ENCODE measurements at places on chromosomes 3 and 15.

DNA sequence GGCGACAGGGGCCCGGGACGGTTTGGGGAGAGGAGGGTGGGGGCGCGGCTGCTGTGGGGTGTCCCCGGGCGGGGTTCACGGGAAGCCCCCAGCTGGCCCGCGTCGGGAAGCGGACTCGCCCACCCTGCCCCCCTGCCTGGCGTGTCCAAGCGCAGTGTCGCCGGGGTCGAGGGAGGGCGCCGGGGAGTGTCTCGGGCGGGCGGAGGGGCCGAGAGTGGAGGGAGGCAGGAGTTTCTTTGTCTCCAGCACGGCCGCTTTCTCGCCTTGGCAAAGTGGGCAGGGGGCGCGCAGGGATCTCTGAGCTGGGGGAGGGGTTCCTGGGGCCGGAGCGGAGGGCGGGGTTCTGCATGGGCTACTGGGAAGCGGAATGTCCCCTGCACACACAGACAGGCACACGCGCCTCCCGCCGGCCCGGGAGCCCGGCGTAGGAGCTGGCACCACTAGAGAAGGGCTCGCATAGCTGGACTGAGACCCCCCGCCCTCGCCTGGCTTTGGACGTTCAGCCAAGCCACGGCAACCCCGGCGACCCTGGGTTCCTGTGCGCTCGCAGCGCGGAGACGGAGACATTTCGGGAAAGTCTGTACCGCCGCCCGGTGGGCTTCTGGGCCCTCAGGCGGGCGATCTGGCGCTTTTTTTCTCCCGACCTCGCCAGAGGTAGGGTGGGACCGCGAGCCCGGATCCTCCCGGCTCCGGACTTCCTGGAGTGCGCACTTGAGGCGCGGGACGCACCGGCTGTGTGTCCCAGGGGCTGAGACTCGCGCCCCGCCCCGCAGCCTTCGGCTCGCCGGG is 822 bp downstream of the ST8SIA2 start:
- DNase-seq, result no peak

GRCh38 chr15:65339920-65340319 is 35.4 kb downstream of the RNU5B-1 start:
- no peak for DNase-seq

- no peak for DNase-seq
These were observed 248.3 kb downstream of the WDR72 start for GRCh38 chr15:53511175-53511574.

DNA sequence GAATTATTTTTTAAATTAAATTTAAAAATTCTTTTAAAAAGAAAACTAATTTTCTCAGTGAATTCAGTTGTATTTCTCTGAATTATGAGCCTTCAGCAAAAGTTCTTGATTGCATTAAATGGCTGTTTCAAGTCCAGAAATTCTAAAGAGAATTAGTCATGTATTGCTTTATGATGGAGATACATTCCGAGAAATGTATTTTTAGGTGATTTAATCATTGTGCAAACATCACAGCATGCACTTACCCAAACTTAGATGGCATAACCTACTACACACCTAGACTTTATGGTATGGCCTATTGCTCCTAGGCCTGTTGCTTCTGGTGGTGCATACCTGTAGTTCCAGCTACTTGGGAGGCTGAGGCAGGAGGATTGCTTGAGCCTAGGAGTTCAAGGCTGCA is 44.3 kb upstream of the GCNT3 start:
- no peak for DNase-seq

DNA sequence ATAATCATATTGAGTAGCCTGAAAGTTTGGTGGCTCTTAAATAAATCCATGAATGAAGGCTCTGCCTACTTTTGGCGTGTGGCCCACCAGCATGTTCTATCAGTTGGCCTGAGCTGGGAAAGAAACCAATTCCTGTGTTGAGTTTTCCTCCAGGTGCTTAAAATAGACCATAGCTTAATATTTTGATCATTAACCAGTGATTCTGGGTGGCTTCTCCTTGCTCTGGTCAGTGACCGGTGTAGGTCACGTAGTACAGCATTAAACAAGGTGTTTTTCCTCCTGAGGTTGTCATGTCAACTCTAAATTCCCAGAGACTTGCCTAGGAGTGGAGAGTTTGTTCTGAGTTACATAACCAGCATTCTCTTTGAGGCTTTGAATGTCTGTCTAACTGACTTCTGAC is 1.3 kb downstream of the HHLA2 start:
- DNase-seq, result no peak

- DNase-seq, result no peak
These were observed 11.9 kb upstream of the LRRC15 start for GRCh38 chr3:194381460-194381875.

DNA sequence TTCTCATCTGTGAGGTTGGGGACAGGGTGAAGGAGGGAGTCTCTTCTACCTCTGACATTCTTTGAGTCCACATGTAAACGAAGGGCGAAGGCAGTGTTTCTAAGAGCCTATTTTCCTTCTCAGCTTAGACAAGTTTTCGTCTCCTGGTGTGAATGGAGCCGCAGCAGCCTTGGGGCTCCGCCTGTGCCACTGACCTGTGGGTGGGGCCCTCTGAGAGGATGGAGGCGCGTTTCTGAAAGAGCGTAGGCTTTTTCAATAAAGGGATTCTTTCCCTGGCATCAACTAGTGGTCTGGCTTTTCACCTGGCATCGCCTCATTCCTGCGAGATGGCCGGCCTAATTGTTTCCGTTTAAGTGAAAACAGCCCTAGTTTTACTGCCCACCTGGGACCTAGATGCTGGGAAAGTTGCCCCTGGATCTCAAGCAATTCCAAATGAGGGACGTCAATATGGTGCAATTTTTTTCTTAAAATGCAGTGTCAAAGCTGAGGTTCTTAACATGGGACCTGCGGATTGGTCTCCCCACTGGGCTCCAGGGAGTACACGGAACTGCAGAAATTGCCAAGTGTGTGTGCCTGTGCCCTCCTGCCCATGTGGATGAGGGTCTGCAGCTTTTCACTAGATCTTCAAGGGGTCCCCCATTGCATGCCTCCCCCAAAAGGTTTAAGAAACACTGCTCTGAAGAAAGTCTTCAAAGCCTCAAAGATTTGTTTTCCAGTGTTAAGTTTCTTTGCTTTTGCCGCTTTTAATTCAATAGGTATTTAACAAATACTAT is 958 bp downstream of the GLDN start:
- DNase-seq, result no peak

GRCh38 chr3:16890597-16891333 is 6.0 kb downstream of the PLCL2 start:
- no peak for DNase-seq

GRCh38 chr15:85821545-85821944 is 26.8 kb upstream of the KLHL25 start:
- no peak for DNase-seq

DNA sequence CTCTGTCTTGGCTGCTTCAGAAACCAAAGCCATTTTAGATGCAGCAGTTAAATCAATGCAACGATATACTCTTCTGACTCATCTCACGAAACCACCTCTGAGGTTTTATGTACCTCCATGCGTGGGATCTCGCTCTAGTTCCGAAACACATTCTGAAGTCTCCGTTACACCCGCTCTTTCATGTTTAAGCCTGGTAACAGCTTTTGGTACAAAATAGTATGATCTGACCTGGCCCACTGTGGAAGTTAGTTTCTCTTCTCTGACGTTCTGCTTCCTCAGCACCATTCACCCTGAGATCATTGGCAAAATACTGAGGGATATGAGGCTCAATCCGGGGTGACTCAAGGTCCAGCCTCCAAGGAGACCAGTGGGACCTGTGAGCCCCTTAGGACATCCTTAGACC is 121.9 kb downstream of the TMEM266 start:
- no peak for DNase-seq

DNA sequence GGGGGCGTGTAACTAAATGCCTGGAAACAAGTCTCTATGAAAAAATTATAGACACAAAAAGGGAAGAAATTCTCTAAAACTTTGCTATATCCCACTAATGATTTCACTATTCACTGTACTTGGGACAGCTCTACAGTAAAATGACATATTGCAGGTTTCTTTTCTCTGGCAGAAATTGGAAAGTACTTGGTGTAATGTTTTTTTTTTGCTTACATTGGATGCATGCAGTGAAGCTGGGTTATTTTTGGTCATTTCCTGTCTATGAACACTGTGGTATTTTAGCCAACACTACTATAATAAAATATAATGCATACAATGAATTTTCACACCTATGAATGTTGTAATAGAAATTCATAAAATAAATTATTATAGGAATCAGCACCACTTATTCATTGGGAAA is 109.7 kb downstream of the LRRC49 start:
- DNase-seq, result no peak

GRCh38 chr3:69761896-69762767 is 22.9 kb downstream of the MITF start:
- DNase-seq, result no peak

GRCh38 chr3:79187426-79187825 is 580.4 kb downstream of the ROBO1 start:
- no peak for DNase-seq

Data from stimulated activated CD4-positive, alpha-beta T cell treated with anti-CD3 and anti-CD28 coated beads, Interleukin-1b, Interleukin-23, amount 100 ng/mL, for 1 hour (primary cell).